RCC 7860 (cell line): ENCODE measurements at places on chromosomes 4 and X.

DNA sequence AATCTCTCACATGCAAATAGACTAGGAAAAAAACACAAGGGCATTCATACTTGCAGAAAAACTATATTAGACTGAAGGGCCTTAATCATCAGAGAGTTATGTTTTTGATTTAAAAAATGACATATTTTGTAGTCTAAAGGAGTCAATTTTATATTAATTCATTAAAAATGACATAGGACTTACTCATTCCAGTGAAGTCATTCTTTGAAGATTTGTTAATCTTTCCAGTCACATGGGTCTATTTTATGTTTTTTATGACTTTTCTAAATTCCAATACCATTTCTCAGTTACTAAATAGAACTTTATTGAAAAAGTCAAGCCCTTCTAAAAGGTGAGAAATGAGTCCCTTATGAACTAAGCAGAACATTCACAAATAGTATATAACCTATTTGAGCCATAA, 743.8 kb upstream of the INTU start:
- no peak for DNase-seq

- DNase-seq = peak; percentile 42
Measured at GRCh38 chrX:41145920-41146608, 60.8 kb downstream of the USP9X start.

DNA sequence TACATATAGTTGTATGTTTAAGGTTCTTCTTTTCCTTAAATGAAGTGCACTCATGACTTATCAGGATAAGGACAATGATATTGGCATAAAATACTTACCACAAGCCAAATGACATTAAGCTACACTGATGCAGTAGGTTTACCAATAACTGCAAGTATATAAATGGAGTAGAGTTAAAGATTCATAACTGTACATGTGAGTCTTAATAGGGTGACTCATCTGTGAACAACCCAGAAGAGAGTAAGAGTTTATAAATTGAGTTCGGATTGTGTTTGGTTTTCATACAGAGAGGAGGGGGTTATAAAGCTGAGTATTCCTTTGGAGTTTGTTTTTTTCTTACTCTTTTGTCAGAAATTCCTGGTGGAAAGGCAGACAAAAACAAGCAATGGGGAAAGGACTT, 144.8 kb downstream of the TLL1 start:
- no peak for DNase-seq

DNA sequence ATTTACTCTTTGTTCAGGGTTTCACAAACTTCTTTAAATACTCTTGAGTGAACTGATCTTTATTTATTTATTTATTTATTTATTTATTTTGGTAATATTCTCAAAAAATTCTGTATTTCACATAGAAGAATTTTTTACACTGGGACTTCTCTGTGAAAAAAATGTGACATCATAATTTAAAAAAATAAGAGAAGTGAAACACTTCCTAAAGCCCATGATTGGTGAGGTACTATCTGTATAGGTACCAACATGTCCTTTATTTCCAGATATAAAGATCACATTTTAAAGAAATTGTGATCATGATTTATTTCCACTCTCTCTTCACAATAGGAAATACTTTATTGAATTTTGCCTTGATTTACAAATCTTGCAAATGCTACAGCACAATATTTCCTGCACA, 497.1 kb downstream of the FAT4 start:
- no peak for DNase-seq

GRCh38 chrX:77910108-77910840, at the start of gene ATP7A:
ATP7A (plus strand) TSS chrX:77910693; CDS start chrX:77971642, 60,949 bp downstream.
- peak; percentile 80 for DNase-seq
